ENCODE measurements at places on chromosomes 3 and 15.

- DNase-seq = no peak
Observed at GRCh38 chr15:50929062-50929461, 20.6 kb downstream of the AP4E1 start.

- peak; percentile 23 for DNase-seq
Observed at GRCh38 chr3:4820296-4821121, 158.7 kb upstream of the BHLHE40 start.

GRCh38 chr3:38314764-38315487 lies 31.7 kb upstream of the XYLB start:
- no peak for DNase-seq

GRCh38 chr15:95910643-95911212 lies 419.8 kb upstream of the NR2F2 start:
- DNase-seq = no peak

DNA sequence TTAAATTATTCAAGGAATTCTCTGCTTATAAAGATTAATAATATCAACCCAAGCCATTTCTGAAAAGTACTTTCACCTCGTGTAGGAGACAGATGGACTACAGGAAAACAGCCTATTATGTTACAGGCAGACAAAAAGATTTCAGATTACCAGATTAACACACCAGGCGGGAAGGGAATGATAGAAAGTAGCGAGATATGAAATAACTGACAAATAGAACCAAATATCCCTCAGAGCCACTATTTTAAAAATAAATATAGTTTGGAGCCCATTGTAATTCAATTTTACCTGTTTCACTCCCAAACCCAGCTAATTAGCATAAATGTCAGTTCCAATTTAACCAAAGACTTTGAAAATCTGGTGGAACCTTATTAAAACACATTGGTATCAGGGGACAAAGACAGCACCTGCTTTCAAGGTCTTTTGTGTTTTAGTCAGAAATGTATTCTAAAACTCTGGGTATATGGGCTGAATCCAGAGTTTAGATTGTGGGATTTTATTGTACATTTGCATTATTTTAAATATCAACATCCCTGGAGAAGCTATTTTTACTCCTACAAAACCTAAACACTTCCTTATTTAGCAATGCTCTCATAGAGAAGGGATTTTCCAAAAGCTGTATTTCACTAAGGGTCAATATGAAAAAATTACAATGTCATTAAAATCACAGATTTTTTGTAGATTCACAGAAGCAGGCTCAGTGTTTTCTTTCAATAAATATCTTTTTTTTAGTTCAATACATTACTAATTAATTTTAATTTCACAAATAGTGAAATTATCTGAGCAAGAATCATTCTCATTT lies 138.4 kb downstream of the TNIK start:
- no peak for DNase-seq

DNA sequence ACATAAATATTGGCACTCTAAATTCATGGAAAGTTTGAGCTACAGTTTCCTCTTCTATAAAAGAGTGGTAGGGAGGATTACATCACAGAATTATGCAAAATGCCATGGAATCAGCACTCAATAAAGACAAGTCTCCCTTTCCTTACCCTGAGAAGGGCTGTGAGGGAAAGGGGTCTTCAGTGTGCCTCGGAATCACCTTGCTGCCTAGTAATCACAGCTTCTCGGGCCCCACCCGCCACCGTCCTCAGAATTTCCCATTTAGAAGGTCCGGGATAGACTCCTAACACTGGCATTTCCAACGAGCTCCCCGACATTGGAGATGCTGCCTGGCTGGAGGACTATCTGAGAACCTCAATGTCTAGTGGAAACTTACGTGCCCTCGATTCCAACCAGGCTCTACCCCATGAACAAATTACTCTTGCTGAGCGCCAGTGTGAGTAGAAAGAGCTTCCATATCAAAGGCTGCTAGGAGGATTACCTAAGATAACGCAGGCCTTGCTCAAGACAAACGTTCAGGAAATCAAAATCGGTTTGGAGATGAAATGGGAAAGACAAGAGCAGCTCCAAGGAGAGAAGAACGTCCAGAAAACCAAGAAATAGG lies 92.1 kb upstream of the CHD2 start:
- DNase-seq = no peak
